ENCODE measurements at places on chromosomes 4 and X. TPM values are rescaled to one million over a fixed set of nuclear protein-coding genes. Genes with fewer than 3 reads are reported as not detected.

MAP7D3 gene
- total RNA-seq: 14.0 TPM

GYPB gene
- not detected for total RNA-seq

ZFP42 gene
- total RNA-seq: 0.67 TPM

CCSER1 gene
- 0.33 TPM for total RNA-seq

PAGE2B gene
- not detected for total RNA-seq

GIMD1 gene
- total RNA-seq: not detected

DMRTC1B gene
- not detected for total RNA-seq

XG gene
- total RNA-seq: under 0.01 TPM

COX7B gene
- 281 TPM for total RNA-seq

RENBP gene
- 75.0 TPM for total RNA-seq

TCEANC gene
- total RNA-seq: 7.6 TPM

GAGE12F gene
- not detected for total RNA-seq

ATOH1 gene
- not detected for total RNA-seq

NSG1 gene
- 103 TPM for total RNA-seq

COX7B2 gene
- total RNA-seq: not detected

PLS3 gene
- total RNA-seq: 188 TPM

SLC6A14 gene
- not detected for total RNA-seq

SHROOM3 gene
- under 0.01 TPM for total RNA-seq

USP9X gene
- 110 TPM for total RNA-seq

PROM1 gene
- total RNA-seq: 1.7 TPM

TMEM271 gene
- not detected for total RNA-seq

ZAR1 gene
- total RNA-seq: not detected

TRIM61 gene
- total RNA-seq: 6.3 TPM

STBD1 gene
- 1.4 TPM for total RNA-seq

EGF gene
- 1.7 TPM for total RNA-seq

FAM47A gene
- total RNA-seq: not detected

SHOX gene
- total RNA-seq: not detected

NDST4 gene
- total RNA-seq: not detected

ALPK1 gene
- 26.8 TPM for total RNA-seq

RASGEF1B gene
- total RNA-seq: 0.73 TPM

CHRDL1 gene
- total RNA-seq: 0.33 TPM

DMRTC1 gene
- not detected for total RNA-seq

GPR82 gene
- not detected for total RNA-seq

CCNB3 gene
- 4.3 TPM for total RNA-seq

SMPX gene
- total RNA-seq: not detected

TMPRSS11B gene
- not detected for total RNA-seq

UTP14A gene
- total RNA-seq: 28.6 TPM

GAK gene
- 74.1 TPM for total RNA-seq

PDGFRA gene
- 0.33 TPM for total RNA-seq

ING2 gene
- 3.8 TPM for total RNA-seq

IGSF1 gene
- not detected for total RNA-seq

CDKL2 gene
- total RNA-seq: 4.3 TPM

All from melanocyte of skin (primary cell).